ENCODE measurements at places on chromosomes 1 and 21.

DNA sequence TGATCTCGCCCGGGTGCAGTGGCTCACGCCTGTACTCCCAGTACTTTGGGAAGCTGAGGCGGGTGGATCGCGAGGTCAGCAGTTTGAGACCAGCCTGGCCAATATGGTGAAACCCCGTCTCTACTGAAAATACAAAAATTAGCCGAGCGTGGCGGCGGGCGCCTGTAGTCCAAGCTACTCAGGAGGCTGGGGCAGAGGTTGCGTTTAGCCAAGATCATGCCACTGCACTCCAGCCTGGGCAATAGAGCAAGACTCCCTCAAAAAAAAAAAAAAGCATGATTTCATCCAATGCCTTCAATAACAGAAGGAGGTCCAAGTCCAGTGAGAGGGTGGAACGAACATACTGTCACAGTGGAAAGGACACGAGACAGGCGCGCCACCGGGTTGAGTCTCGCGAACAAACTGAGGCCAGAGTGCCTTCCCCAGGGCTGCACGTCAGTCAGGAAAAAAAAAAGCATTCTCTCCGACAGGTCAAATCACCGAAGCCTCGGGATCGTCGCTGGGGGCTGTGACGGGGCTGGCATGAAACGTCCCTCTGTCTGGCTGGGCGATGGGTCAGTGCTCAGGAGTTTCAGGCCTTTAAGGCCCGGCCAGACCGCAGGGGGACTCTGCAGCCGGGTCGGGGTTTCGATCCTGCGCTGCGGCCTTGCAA is 8.4 kb upstream of the CROCC start:
- no peak for DNase-seq

- DNase-seq = no peak
These were observed 36.2 kb downstream of the SGIP1 start for GRCh38 chr1:66570196-66570595.

DNA sequence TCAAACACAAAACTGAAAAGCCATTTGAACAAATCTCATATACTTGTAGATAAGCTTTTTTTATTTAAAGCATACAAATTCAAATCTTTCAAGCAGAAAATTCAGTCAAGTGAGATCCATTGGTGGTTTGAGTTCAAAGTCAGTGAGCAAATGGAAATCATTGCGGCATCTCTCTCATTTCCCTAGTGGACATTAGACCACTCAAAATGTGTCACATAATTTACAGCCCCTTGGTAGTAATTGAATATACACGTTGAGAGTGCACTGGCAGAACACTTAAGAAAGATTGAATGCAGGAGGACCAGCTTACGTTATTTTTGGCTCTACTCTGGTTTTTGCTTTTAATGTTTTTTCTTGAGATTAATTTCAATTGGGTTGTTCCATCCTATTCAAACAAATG is 633.7 kb downstream of the USP25 start:
- DNase-seq = no peak

DNA sequence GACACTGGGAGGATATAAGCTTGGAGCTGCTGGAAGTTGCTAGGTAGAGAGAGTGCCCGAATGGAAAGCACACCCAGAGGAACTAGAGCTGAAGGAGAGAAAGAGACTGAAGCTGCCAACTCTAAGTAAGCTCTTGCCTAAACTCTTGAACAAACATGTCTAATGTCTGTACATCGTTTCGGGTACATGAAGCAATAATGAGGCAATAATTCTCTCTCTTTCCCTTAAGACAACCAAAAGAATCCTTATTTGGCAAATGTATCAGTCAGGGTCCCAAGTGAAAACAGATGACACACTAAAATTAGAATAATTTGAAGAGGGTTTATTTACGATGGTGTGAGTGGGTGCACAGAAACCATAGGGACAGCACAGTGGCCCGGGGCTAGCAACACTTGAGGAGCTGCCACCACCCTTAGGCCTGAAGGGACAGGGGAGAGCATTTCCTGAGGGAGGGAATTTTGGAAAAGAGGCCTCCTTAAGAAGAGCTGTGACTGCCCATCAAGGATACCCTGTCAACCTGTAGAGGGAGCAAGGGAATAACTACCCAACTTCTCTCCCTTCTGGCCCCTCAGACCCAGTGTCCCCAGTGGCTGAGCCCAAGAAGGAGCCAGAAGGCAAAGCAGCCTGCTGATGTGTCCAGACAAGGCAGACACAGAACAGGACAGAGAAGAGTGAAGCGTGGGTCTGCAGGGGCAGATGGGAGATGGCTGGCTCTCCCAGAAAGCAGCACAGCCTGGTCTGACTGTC is 36.1 kb upstream of the KHDRBS1 start:
- no peak for DNase-seq

GRCh38 chr1:182337736-182338571 is 53.6 kb downstream of the GLUL start:
- no peak for DNase-seq

DNA sequence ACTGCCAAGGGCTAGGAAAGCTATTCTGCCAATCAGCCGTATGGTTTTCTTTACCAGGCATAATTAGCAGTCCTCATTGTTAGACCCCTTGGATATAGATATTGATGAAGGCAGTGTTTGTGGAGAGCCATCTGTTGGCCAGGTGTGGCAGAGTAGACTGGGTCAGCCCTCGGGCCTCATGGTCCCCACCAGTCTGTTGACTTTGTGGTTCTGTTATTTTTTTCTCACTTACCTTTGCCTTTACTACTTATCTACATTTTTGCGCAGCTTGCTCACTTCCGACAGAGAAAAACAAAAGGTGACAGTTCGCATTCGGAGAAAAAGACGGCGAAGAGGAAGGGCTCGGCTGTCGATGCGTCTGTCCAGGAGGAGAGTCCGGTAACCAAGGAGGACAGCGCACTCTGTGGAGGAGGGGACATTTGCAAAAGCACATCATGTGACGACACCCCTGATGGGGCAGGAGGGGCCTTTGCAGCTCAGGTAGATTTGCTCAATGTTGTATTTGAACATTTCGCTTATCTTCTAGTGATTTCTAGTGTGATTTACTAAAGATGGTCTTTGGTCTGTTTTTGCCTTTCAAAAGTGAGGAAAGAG is 2.3 kb downstream of the PCNT start:
- no peak for DNase-seq

GRCh38 chr1:54557671-54558355 is 9.8 kb downstream of the ACOT11 start:
- DNase-seq = no peak

DNA sequence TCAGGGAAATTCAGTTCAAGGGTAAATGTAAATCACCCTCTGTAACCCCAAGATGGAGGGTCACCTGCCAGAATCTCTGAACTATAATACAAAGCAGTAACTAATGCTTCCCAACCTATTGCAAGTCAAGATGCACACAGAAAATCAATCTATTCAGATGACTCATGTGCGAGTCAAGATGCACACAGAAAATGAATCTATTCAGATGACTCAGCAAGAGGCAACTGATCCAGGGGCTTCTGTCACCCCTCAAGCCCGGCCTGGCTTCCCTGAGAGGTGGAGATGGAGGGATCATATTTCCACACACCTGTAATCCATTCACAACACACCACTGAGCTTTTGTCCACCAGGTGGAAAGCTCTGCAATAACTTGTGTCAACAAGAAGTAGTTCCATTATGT is 17.4 kb upstream of the HIVEP3 start:
- no peak for DNase-seq

- no peak for DNase-seq
These were observed 90.4 kb downstream of the SLC30A10 start for GRCh38 chr1:219837994-219838294.

GRCh38 chr1:153539395-153540093 is 1.2 kb downstream of the S100A5 start:
- no peak for DNase-seq

GRCh38 chr21:29465546-29465945 is 166.8 kb downstream of the BACH1 start:
- DNase-seq = no peak
